ENCODE measurements at places on chromosomes 2 and 18. TPM values are rescaled to one million over a fixed set of nuclear protein-coding genes. Genes with fewer than 3 reads are reported as not detected.

CFAP221 gene
- polyA plus RNA-seq = 0.09 TPM

UCN gene
- polyA plus RNA-seq = 1.5 TPM

NFU1 gene
- polyA plus RNA-seq = 55.8 TPM

LCT gene
- polyA plus RNA-seq = not detected

ASB18 gene
- polyA plus RNA-seq = not detected

CRYGD gene
- not detected for polyA plus RNA-seq

FHOD3 gene
- polyA plus RNA-seq = 35.4 TPM

DCDC2C gene
- 0.09 TPM for polyA plus RNA-seq

DNA sequence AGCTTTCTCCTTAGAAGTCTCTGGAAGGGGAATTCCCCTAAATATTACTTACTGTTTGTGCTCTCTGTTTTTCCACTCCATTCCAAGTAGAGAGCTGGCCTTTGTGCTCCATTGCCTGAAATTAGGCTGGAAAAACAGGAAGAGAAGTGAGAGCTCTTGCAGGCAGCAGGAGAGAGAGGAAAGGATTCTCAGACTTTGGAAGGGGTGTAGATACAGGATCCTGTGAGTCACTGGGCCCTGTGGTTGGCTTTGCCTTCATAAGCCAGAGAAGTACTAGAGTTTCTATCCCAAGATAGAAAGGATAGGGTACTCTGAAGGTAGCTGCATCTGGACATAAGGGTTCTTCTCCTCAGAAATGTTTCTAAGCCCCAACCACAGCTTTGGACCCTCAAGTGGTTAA is 188.9 kb downstream of the CMPK2 start:
- no peak for DNase-seq

DNA sequence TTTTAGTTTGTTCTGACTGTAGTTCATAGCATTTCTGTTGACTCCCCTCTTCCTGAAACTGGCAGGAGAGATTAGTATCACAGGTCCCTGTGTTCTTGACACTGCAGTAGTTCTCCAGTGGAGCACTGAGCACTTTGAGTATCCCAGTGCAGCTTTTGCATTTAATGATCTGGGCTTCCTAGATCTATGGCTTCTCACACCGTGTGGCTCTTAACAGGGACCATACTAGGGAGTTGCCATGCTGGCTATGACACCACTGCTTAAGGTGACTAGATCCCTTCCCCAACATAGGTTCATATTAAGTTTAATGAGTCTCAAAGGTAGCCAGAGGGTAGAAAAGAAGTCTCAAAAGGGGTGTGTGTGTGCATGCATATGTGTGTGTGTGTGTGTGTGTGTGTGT is 6.2 kb upstream of the MSTN start:
- DNase-seq = no peak

GRCh38 chr2:164495491-164496223 is 125.6 kb downstream of the GRB14 start:
- DNase-seq = peak; percentile 37

DNA sequence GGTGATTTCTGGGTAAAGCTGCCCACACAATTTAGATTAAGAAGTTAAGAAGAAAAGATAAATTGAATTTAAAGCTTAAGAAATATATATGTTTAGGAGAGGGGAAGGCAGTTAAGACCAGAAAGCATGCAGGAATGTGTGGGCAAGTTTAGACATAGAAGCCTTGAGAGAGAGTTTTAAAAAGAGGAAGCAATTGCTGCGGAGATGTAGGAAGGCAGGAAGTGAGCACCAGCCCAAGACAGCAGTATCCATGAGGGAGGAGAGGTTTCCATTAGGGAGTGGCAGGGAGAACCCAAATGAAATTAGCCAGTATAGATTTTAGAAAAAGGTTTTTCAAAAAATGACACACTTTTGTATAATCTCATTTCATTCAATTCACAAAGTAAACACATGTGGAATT is 24.3 kb downstream of the DSC2 start:
- DNase-seq = no peak

DNA sequence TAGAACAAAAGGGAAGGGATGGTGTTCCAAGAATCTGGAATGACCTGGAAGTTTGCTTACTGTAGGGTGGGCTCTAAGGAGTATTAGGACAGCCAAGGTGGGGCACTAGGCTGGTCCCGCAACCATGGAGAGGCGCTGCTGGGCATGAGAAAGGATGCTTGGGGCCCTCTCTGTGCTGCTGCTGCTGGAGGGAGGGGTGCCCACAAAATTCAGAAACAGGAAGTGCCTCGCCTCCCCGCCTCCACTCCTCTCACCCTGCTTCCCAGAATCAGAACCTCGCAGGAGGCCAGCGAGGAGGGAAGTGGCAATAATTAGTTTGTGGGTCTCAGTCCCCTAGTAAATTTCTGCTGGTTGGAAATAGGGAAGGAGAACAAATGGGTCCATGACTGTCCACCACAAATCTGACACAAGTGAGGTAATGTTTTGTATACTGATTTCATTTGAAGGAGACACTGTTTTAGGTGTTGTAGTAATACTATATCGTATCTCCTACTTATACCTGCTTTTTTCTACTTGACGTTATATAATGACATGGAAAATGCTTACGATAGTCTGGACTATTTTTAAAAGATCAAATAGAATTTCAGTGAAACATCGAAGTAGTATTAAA is 7.9 kb upstream of the PDCL3 start:
- DNase-seq = no peak

DNA sequence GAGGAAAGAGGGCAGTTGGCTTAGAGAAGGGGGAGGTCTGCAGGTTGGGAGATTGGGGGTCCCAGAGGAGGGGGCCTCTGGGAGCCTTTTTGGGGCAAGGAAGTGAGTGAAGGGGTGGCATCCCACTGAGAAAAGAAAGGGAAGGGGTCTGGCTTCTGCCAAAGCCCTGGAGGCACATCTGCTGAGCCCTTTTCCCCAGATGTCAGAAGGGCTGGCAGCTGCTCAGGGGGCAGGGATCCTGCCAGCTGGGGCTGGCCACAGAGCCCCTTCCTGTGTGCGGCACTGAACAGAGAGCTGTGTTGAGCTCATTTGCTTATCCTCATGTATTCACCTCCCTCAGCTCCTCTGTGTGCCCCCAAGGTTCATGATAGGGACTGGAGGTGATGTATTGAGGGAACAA is 54.5 kb downstream of the APOB start:
- no peak for DNase-seq

- DNase-seq = no peak
Measured at GRCh38 chr2:74845217-74845751, 11.4 kb downstream of the HK2 start.

- DNase-seq = no peak
Measured at GRCh38 chr18:48780913-48781162, 169.9 kb downstream of the SMAD7 start.

DNA sequence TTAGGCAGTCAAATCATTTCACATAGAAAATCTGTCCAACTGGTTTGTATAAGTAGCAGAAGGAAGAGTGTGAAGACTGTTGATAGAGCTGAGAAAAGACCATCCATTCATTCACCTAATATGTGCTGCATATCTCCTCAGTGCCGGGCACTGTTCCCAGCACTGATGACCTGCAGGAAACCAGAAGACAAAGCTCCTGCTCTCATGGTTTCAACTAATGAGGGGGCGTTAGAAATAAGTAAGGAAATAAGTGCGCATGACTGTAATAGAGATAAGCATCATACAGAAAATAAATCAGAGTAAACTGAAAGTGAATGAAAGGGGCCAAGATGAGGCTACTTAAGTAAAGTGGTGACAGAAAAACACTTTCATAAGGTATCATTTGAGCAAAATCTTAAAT is 427.5 kb upstream of the CDH20 start:
- DNase-seq = no peak

- DNase-seq = no peak
Measured at GRCh38 chr18:46424898-46425297, 232.1 kb downstream of the LOXHD1 start.

DNA sequence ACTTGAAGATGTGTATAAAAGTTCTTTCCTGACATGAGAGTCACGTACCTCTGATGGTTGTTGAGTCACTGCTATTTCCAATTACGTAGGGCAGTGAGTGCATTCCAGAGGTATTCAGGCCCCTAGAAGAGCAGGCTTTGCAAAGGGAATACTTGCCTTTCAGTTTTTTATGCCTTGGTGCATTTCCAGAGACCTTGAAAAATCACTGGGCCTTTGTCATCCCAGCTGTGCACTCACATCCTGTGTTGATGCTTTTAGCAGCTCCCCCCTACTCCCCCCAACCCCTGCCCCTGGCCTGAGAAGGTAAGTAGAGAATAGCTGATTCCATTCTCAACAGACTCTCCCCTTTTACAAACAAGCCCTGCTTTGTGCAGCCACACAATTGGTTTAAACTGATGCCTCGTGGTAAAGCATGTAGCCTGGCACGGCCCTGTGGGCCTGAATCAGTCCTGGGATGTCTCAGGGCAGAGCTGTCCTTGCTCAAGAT is 174.2 kb downstream of the PRPF40A start:
- DNase-seq = peak; percentile 39

DNA sequence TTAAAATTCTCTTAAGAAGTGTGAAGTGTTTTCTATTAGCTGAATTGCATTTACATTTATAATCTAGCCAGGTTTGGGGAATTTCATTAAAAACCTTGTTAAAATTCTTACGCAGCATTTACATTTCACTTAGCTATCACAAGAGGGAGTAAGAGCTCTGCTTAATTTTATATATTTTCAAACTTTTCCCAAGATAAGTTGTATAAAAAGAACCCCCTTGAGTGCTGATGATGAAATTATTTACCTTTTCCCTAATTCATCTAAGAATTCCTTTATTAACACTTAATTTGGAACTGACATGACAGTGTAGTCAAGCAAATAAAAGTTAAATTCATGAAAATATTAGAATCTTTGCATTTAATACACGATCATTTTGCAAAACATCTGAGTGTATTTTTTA is 54.2 kb upstream of the ZSWIM2 start:
- DNase-seq = no peak

DNA sequence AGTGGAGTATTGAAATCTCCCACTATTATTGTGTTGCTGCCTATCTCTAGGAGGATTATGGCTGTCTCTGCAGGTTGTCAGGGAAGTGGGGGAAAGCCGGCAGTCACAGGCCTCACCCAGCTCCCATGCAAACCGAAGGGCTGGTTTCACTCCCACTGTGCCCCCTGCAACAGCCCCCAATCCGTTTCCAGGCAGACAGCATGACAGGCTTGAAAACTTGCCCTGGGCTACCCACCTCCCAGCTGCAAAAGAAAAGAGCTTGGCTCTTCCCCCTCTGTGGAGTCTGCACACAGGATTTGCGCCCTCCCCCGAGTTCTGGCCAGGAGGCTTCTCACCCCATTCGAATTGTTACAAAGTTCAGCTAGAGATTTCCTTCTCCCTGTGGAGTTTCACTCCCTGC is 87.4 kb upstream of the MSTN start:
- no peak for DNase-seq

DNA sequence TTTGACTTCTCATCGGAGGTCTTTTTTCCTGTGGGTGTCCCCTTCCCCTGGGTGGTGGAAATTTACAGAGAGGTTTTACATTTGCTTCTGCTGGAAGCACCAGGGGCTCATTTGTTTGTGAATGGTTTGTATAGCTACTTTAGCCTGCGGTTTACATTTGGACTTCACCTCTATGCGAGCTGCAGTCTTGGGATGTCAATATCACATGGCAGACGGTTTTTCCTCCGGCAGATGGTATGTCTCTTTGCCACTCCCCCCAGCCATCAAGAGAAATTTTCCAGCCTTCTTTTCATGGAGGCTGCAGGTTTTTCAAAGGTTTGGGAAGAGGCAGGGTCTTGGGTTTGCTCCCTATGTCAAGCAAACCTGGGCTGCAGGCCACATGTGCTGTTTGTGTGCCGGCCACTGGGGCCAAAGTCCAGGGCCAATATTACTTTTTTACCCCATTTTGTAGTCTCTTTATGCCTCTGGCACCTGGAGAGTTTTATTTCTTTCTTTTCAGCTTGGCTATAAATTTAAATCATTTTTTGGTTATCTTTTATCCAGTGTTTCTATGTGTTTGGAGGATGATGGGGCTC is 23.9 kb upstream of the BOD1L2 start:
- no peak for DNase-seq

DNA sequence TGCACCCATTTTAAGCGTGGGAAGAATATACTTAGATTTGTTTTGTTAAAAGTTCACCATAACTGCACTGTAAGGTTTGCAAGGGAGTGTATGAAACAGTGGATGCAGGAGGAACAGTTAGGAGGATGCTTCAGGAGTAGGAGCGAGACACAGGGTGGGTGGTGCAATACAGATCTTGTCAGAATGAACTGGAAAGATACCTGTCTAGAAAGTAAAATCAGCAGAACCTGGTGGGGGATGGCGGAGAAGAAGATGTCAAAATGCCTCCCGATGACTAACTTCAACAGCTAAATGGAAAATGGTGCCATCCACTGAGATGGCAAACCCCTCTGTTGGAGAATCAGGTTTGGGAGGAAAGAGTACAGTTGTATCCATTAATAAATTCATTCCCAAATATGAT is 18.2 kb downstream of the LANCL1 start:
- no peak for DNase-seq

DNA sequence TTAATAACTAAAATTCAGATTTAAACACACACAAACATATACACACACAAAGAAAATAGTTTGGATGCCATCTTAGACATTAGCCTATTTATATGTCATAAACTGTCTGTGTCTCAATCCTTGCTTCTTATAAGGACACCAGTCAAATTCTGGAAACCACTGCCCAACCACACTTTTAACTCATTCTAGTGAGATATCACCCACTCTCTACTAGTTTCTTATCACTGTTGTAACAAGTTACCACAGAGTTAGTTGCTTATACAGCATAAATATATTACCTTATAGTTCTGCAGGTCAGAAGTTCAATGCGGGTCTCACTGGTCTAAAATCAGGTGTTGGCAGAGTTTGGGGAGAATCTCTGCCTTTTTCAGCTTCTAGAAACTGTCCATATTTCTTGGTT is 239.1 kb downstream of the MTX2 start:
- no peak for DNase-seq

DNA sequence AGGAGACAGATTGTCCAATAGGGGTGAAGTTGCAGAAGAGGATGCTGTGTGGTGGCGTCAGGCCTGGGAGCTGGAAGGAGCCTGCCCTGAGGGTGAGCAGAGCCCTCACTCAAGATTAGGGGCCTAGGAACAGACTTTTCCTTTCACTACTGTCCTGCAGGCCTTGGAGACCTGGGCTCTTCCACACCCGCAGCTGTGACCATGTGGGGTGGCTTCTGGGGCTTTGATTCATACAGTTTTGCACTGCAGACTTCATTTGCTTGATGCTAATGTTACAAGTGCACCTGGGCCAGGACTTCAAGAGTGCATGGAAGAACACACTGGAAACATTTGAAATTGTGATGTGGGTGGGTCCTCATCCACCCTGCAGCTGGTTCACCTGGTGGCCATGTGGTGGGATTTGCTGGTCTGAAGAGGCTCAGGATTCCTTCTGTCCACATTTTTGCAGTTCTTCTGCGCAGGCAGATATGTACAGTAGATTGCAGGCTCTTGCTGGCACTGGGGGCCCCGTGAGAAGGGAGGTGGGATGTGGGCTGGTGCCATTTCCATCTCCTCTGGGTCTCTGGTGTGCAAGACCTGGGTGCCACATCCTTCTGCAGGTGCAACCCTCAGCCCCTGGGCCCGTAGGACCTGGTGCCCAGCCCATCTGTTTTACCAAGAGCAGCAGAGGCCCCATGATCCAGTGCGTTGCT is 9.9 kb downstream of the GLI2 start:
- DNase-seq = no peak

Data from urinary bladder (tissue), 4 donors.